Forelimb muscle (tissue), 1 donor: ENCODE measurements at places on chromosomes 11 and 22.

DNA sequence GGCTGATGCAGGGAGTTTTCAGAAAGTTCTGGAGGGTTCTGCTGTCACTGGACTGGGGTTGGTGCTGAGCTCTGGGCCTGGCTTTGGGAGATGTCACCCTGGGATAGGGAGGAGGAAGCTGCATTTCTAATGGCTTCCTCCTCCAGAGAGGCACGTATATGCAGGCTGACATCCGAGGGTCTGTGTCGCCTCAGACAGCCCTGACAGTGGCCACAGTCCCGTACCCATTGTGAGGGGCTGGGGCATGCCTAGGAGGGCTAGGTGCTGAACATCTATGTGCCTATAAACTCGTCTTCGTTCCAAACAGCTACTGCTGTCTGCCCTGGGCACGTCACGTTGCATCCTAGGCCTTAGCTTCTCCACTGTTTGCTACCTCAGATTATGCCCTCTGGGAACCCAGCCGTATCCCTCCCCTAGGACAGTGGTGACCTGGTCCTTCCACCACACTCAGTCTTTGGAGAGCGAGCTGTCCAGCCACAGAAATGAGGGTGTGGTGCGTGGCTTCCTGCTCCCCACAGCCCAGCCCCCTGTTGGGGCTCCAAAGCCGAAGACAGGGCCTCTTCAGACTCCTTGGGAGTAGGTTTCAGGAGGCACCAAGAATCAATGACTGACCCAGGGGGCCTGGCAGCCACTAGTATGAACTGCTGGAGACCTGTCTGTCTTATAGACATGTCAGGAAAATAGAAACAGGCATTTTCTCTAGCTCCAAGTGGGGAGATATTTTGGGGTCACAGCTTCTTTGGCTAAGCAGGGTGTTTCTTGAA lies 26.4 kb downstream of the ADAMTS15 start:
- no peak for DNase-seq

GRCh38 chr11:24636291-24636629 lies 139.4 kb downstream of the LUZP2 start:
- no peak for DNase-seq

- DNase-seq, result peak; percentile 9
Measured at GRCh38 chr11:93123351-93123898, 74.4 kb downstream of the SLC36A4 start.

DNA sequence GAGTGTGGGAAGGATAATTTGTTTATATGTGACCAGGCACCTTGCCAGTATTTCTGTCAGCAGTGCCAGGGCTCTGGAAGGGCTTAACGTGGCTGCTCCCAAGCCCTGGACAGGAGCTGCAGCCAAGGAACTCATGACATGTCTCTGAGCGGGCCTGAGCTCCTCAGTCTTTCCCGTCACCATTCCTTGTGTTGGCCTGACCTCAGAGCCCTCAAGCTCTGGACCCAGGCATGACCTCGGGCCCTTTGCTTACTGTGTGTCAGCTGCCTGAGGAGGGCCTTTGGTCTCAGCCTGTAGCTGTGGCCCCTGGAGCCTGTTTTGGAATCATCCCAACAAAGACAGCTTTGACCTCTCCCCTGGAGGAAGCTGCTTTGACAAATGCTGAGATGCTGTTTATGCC lies 264.1 kb upstream of the PLET1 start:
- DNase-seq, result no peak

GRCh38 chr11:17730608-17731462 lies 3.7 kb upstream of the KCNC1 start:
- DNase-seq, result no peak

GRCh38 chr22:25833676-25834075 lies 91.7 kb downstream of the MYO18B start:
- DNase-seq, result no peak

- no peak for DNase-seq
Measured at GRCh38 chr11:132648851-132649250, 883.5 kb downstream of the OPCML start.

GRCh38 chr11:16261836-16262644 lies 94.3 kb downstream of the SOX6 start:
- DNase-seq, result no peak

GRCh38 chr22:48906216-48906835 lies 921.3 kb downstream of the BRD1 start:
- no peak for DNase-seq

DNA sequence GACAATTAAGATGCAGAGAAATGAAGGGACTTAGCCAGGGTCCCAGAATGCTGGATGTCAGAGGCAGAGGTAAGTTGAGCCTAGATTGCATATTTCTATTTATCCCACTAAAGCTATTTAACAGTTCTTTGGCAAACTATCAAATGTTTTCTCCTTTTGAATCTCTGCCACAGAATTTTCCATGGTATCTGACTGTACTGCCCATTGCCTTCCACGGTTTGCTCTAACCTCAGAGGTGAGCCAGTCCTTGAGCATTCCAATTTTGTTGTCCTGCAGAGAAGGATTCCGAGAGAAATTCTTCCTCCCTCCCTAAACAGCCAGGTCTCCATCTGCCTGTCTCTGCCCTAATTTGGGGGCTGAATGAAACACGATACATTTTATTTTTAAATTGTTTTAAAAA lies 368.3 kb upstream of the SYN3 start:
- DNase-seq, result no peak

DNA sequence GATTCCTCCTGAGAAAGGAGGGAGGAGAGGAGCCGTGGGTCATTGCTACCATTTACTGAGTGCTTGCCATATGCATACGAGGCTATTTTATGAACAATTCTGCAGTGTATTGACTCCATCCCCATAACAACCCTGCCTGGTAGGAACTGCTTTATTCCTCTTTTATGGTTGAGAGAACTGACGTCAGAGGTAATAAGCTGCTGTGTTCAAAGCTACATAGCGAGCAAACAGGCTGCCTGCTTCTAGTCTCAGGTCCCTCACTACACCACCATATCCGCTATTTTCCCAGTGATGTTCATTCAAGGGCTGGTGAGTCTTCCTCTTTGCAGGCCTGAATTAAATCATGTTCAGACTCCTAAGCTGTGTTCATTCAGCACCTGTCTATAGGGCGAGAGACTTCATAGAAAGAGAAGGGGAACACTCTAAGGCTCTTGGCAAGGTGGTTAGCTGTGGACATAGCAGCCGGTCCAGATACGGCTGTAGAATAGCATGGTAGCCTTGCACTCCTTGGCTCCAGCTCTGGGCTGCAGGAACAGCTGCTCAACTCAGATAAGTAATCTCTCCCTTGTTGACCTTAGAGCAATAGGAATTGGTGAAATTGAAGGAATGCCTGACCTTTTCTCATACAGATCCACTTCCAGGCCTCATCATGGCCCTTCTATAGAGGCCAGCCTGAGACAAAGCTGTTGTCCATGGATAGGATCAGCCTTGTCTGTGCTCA lies 82.6 kb downstream of the MICAL2 start:
- no peak for DNase-seq

DNA sequence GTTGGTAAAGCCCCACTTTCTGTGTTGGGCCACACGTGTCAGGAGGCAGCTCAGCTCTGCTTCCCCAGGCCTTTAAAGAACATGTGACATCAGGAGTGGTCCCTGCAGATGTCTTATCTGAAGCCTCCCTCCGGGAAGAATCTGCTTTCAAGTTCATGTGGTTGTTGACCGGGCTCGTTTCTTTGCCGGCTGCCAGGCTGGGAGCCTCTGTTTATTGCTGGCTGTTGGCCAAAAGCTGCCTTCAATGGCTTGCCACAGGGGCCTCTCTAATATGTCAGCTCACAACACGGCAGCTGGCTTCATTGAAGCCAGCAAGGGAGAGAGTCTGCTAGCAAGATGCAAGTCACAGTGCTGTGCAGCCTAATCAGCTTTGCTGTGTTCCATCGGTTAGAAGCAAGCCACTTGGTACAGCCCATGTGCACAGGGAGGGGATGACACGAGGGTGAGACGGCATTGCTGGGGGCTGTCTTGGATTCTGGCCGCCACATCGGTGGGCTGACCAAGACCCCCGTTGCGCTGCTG lies 14.6 kb downstream of the MRGPRF start:
- no peak for DNase-seq

- DNase-seq, result no peak
Measured at GRCh38 chr11:45285930-45286632, at the start of gene SYT13. Gene SYT13 (minus strand): TSS chr11:45286341. CDS start chr11:45286207, 134 bp downstream.

- no peak for DNase-seq
Measured at GRCh38 chr11:66367561-66368312, 3.8 kb downstream of the SLC29A2 start.

GRCh38 chr11:36155124-36155561 lies 134.1 kb downstream of the COMMD9 start:
- DNase-seq, result no peak

GRCh38 chr11:68749229-68750123 lies 1.8 kb downstream of the TESMIN start:
- DNase-seq, result no peak

DNA sequence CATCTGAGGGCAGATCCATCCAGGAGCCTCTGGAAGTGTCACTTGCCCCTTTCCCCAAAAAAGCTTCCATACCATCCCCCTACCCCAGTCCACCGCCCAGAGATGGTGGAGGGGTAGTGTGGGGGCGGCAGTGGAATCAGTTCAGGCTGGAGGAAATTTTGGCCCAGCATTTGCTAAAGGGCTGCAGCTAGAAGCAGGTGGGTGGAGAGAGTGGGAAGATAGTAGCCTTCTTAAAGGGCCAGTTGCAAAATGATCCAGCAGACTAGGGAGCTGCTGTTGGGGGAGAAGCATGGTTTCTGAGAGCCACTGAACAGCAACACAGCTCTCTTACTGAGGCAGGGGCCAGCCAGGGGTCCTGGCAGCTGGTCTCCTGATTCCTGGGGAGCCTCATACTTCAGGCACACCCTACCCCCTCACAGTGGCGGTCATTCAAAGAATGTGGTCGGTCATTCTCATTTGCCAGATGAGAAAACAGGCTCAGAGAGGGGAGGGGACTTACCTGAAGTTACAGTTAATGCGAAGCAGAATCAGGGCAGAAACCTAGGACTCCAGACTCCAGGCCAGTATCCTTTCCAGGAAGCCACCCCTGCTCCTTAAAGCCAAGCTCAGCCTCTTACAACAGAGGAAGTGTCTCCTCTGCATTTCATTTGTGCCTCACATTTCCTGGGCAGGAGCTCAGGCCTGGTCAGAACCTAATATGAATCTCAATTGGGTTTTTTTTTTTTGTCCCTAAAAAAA lies 5.4 kb downstream of the SEC14L2 start:
- DNase-seq, result no peak

DNA sequence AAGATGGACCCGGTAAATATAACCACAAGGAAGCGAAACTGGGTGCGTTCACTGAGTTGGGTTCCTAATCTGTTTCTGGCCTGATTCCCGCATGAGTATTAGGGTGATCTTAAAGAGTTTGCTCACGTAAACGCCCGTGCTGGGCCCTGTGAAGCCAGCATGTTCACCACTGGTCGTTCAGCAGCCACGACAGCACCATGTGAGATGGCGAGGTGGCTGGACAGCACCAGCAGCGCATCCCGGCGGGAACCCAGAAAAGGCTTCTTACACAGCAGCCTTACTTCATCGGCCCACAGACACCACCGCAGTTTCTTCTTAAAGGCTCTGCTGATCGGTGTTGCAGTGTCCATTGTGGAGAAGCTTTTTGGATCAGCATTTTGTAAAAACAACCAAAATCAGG lies 74.4 kb downstream of the NCAPD3 start:
- no peak for DNase-seq

DNA sequence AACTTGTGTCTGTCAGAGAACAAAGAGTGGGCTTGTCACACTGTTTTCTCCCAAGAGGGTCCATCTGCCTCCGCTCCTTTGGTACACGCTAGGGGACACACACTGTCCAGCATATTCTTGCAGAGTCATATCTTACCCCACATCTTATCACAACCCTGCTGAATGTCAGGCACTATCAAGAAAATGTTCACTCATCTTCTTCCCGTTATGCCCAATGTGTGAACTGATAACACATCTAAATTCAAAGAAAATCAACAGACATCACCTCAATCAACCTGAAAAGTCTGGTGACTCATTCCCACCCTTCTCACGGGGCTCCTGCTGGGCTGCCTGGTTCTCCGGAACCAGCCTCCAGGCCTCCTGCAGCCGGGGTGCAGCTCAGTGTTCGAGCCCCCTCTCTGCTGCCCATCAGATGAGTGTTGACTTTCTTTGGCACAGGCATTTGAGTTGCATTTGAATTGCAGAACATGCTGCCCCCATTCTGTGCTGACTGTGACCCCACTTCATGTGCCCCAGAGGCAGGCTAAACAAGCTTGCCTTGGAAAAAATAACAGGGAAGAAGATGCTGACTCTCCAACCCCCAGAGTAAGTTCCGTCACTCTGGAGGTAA lies 19.4 kb downstream of the GRAP2 start:
- no peak for DNase-seq

- DNase-seq, result no peak
Measured at GRCh38 chr11:123659311-123659710, 4.9 kb upstream of the SCN3B start.

DNA sequence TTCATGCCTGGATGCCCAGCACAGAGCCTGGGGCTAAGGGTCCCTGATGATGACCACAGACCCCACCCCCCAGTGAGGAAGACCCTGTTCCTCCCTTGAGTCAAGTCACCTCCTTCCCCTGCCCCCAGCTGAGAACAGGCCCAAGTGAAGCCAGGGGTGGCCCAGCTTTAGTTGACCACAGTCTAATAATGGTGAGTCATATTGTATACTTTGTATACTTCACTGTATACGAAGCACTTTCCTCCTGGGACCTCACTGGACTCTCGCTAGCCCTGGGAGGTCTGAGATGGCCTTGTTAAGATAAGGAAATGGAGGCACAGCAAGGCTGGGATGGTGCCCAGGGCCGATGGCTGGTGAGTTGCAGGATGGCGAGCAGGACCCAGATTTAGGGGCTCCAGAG lies 3.7 kb upstream of the FLRT1 start:
- DNase-seq, result no peak

DNA sequence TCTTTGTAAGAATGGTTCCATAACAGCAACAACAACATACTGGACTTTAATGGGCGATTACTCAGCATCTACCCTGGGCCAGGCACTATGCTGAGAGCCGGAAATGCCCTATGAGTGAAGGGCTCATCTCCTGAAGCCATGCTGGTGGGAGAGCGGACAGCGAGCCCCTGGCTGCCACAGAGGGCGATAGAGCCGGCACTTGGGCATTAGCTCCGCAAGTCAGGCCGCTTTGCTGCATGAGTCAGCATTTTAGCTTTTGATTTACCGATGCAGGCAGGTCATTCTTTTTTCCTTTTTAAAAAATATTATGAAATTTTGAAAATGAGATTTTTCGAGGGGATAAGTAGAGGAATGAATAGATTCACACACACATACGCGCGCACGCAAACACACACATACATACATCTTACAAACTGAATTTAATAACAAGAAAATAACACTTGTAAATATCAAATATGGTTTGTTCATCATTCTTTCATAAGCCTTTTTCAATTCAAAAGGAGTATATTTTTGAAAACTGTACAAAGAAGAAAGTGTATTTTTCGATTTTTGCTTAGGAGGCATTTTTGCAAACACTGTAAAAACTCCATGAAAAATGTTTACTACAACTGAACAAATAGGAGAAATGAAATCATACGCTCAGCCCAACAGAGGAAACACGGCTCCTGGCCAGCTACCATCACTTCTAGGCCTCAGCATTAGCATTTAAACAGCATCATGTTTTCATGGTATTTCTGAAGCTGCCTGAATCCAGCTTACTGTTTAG lies 667.3 kb downstream of the OPCML start:
- DNase-seq, result no peak
